Activated T-helper 9 cell treated with anti-CD3 and anti-CD28 coated beads, Interleukin-2, amount 50 U/mL, for 16 hours (primary cell): ENCODE measurements at places on chromosomes 7 and 10.

DNA sequence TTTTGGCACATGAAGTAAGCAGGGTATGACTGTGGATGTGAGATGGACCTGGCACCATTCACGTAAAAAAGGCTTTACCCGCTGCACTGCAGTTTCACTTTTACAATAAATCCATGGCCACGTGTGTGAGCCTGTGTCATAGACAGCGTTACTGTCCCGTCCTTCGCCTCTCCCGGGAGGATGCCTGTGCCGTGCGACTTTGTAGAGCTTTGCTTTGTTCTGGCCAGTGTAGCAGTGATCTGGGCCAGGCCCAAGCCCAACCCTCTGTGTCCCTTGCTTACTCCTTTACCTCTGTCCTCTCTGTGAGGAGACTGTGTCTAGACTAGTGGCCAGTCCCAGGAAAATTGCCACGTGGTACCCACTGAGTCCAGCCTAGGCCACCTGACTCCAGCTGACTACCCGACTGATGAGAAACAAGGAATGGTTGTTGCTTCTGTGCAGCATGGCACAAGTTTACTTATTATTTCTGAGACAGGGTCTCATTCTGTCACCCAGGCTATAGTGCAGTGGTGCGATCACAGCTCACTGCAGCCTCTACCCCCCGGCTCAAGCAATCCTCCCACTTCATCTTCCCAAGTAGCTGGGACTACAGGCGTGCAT lies 48.1 kb downstream of the JAKMIP3 start:
- no peak for DNase-seq

GRCh38 chr10:77036993-77037734 lies 600.4 kb downstream of the KCNMA1 start:
- DNase-seq = no peak

DNA sequence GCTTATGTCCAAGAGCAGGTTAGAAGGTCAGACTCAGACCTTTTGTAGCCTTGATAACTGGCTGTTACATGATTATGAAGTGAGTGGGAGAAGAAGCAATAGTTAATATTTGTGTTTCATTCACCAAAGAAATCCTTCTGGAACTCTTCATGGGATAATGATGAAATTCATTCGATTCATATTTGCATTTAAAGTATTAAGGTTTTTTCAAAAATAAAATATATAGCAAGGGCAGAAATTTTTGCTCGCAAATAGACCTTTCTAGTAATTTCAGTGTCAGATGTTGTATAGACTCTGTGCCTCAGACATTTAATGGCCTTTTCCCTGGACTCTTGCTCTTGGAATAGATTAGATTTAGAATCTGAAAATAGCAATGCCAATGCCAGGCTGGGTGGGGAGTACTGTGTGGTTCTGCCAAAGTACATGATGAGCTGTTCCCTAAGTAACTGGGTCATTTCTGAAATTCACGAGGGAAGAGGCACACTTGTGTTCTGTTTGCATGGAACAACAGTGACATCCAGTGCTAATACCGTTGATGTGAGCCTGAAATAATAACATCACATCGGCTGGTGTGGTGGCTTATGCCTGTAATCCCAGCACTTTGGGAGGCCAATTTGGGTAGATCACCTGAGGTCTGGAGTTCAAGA lies 119.2 kb downstream of the MBL2 start:
- DNase-seq = no peak

GRCh38 chr10:112490545-112490944 lies 43.5 kb downstream of the VTI1A start:
- no peak for DNase-seq

- DNase-seq = no peak
These were observed 25.4 kb downstream of the LCOR start for GRCh38 chr10:96857301-96858012.
